ENCODE measurements at places on chromosomes 5 and 9. TPM values are rescaled to one million over a fixed set of nuclear protein-coding genes. Genes with fewer than 3 reads are reported as not detected.

Gene NR6A1
- total RNA-seq: 0.36 TPM

GRCh38 chr5:171494452-171495121, 75.1 kb downstream of the FGF18 start:
- H3K4me3 ChIP-seq: no peak overlapping the region
- H3K4me1 ChIP-seq: peaks cover 14% of the 10 kb centered on the region
- peak; percentile 59 for DNase-seq
- peaks cover 4% of the 10 kb centered on the region for H3K27me3 ChIP-seq
- H3K36me3 ChIP-seq: no peaks in the 10 kb centered on the region

- no peaks in the 10 kb centered on the region for H3K4me1 ChIP-seq
- H3K4me3 ChIP-seq: no peak overlapping the region
- H3K27ac ChIP-seq: no peak overlapping the region
- DNase-seq: no peak
- no peaks in the 10 kb centered on the region for H3K27me3 ChIP-seq
Measured at GRCh38 chr9:26800322-26800721, 92.3 kb downstream of the CAAP1 start.

Gene GZMA
- not detected for total RNA-seq

DNA sequence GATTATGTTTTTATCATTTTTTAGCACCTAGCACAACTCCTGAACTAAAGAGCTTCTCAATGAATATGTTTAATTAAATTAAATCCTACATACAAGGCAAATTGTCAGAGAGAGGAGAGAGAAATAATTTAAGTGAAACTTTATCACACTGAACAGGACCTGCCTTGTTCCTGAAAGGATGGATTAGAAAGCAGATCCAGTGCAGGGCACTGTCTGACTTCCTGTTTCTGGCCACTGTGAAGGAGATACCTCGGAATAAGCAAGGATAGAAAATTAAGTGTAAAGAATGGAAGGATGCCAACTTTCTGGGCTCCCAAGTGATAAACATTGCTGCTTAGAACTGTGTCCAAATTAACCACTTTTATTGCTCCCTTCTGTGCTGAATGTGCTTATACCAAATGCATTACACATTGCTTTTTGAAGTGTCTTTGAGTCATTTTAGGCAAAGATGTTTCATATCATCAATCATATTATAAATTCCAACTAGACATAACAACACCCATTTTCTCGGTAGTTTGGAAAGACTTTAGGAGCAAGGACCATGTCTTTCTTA, 89.1 kb upstream of the SPDL1 start:
- H3K4me3 ChIP-seq: no peak overlapping the region
- no peaks in the 10 kb centered on the region for H3K4me1 ChIP-seq
- no peaks in the 10 kb centered on the region for H3K27me3 ChIP-seq
- no peak overlapping the region for H3K27ac ChIP-seq
- no peaks in the 10 kb centered on the region for H3K36me3 ChIP-seq
- no peak for DNase-seq

- H3K36me3 ChIP-seq: no peaks in the 10 kb centered on the region
- DNase-seq: no peak
- no peak overlapping the region for H3K4me3 ChIP-seq
Measured at GRCh38 chr9:103397868-103398600, 402.9 kb downstream of the CYLC2 start.

DNA sequence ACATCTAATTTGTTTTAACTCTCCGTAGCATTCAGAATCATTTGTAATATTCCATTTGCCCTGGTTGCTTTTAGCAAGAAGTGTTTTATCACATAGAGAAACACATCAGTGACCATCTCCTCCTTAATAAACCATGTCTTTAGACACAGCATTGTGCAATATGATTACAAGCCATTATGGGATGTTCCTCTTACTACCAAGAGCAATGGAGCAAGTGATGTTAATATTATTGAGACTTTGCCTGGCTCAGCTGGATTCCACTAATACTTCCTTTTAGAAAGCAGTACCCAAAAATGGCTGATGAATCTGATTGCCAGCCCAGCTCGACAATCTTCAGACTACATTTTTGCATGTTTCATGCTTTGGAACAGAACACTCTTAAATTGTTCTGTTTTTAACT, 364.2 kb downstream of the OSTF1 start:
- no peaks in the 10 kb centered on the region for H3K27me3 ChIP-seq
- no peaks in the 10 kb centered on the region for H3K4me1 ChIP-seq
- H3K4me3 ChIP-seq: no peak overlapping the region

Gene SV2C
- not detected for total RNA-seq

DNA sequence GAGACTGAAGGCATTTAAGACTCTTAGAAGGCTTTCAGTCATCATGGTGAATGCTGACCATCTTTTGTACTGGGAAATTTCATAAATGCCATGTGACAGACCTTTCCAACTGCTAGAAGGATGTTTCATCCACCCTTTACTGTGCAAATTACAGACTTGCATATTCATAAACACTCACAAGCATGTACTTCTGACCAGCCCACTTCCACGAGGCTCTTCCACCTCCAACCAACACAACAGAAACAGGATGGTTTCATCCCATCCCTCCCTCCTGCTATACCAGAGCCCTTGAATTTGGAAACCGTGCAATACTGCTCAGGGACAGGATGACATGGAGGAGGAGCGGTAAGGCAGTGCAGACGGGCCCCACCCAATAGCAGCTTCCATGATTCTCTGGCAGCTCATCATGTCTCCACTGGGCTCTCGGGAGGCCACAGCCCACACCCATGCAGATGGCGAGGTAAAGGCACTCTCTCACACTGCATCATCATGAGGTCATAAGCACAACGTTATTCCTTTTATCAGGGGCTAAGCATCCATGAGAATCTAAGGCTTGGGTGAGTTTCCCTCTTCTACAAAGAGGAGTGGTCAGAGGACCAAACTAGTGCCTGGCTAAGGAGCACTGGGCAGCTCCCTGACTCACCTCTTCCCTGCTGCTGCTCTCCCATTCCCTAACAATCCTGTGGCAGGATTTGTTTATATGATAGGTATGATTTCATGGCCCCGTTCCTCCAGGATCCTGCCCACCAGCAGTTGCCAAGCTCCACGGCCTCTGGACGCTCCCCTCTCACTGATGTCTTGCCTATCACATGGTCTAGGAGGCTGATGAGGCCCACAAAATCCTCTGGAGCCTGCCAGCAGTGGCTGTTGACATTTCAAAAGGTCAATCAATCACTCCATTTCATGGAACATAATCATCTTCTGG, 94.4 kb upstream of the FSTL4 start:
- H3K4me1 ChIP-seq: no peaks in the 10 kb centered on the region
- H3K4me3 ChIP-seq: no peak overlapping the region
- H3K27me3 ChIP-seq: peaks cover under 1% of the 10 kb centered on the region
- no peak for DNase-seq
- no peak overlapping the region for H3K27ac ChIP-seq

- H3K4me3 ChIP-seq: peak overlapping the region; percentile 22
- H3K27me3 ChIP-seq: no peaks in the 10 kb centered on the region
- peaks cover 8% of the 10 kb centered on the region for H3K4me1 ChIP-seq
- no peaks in the 10 kb centered on the region for H3K36me3 ChIP-seq
- DNase-seq: peak; percentile 88
- peak overlapping the region; percentile 67 for H3K27ac ChIP-seq
Measured at GRCh38 chr9:21605489-21605931, 123.4 kb upstream of the IFNE start.

DNA sequence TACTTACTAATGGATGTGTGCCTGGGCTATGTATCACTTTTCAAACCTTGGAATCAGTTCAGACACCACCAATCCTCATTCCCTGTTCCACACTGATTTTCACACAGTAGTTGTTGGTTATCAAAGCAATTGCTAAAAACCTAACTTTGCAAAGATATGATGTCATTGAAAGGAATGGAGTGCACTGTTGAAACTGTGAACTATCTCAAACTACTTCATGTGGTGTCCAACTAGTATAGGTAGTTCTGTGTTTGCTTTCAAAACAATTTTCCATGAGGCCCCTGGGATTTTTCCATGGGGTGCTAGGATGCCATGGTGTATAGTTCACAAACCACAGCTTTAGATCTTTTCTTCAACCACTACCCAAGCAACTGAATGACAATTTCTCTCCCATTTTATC, 17.8 kb downstream of the INIP start:
- no peaks in the 10 kb centered on the region for H3K27me3 ChIP-seq
- H3K27ac ChIP-seq: no peak overlapping the region
- no peak overlapping the region for H3K4me3 ChIP-seq

DNA sequence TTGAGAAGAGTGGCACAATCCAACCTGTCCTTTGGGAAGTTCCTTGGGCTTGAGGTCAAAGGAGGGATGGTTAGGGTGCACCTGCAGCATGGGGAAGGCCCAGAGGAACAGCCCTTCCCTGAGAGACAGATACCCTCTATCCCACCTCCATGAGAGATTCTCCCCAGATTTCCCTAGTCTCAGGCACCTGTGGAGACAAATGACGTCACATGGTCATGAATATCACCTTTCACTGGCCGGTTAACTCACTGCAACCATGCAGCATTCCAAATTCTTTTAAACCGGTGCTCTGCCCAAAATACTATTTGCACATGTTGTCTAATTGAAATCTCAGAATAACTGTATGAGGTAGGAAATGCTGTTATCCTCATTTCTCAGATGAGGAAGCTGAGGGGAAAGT, 15.6 kb upstream of the TRIO start:
- no peak overlapping the region for H3K4me3 ChIP-seq
- H3K4me1 ChIP-seq: peaks cover 3% of the 10 kb centered on the region
- peaks cover 9% of the 10 kb centered on the region for H3K27me3 ChIP-seq
- no peak for DNase-seq

DNA sequence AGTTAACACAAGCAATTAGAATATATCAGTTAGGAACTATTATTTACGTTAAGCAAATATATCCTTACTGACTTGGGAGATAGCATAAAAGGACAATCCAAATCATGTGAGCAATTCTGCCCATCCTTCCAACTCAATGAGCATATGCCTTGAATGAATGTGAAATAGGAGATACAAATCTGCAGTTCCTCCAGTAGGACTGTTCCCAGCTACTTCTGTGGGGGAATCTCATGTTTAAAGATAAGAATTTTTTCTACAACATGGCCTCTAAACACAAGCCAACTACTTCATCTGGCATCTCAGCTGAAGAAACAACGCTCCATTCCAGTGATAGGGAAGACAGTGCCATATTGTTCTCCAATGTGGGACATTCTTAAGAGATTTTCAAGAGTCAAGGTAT, 110.7 kb upstream of the NIPBL start:
- peaks cover 1% of the 10 kb centered on the region for H3K27me3 ChIP-seq
- H3K4me3 ChIP-seq: no peak overlapping the region
- no peaks in the 10 kb centered on the region for H3K4me1 ChIP-seq
- DNase-seq: no peak

- peak overlapping the region; percentile 48 for H3K27ac ChIP-seq
- no peaks in the 10 kb centered on the region for H3K27me3 ChIP-seq
- H3K4me1 ChIP-seq: peaks cover 25% of the 10 kb centered on the region
Measured at GRCh38 chr5:150468206-150468605, 18.7 kb upstream of the RPS14 start.

DNA sequence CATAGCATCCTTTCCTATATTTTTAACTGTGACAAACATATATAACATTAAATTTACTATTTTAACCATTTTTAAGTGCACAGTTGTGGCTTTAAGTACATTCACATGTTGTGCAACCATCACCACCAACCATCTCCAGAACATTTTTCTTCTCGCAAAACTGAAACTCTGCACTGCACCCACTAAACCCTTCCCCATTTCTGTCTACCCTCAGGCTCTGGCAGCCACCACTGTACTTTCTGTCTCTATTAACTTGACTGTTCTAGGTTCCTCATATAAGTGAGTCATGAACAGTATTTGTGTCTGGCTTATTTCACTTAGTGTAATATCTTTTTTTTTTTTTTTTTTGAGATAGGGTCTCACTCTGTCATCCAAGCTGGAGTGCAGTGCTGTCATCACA, 25.5 kb downstream of the KCNMB1 start:
- H3K4me1 ChIP-seq: no peaks in the 10 kb centered on the region
- no peak for DNase-seq
- H3K36me3 ChIP-seq: no peaks in the 10 kb centered on the region
- no peaks in the 10 kb centered on the region for H3K27me3 ChIP-seq
- H3K4me3 ChIP-seq: no peak overlapping the region

DNA sequence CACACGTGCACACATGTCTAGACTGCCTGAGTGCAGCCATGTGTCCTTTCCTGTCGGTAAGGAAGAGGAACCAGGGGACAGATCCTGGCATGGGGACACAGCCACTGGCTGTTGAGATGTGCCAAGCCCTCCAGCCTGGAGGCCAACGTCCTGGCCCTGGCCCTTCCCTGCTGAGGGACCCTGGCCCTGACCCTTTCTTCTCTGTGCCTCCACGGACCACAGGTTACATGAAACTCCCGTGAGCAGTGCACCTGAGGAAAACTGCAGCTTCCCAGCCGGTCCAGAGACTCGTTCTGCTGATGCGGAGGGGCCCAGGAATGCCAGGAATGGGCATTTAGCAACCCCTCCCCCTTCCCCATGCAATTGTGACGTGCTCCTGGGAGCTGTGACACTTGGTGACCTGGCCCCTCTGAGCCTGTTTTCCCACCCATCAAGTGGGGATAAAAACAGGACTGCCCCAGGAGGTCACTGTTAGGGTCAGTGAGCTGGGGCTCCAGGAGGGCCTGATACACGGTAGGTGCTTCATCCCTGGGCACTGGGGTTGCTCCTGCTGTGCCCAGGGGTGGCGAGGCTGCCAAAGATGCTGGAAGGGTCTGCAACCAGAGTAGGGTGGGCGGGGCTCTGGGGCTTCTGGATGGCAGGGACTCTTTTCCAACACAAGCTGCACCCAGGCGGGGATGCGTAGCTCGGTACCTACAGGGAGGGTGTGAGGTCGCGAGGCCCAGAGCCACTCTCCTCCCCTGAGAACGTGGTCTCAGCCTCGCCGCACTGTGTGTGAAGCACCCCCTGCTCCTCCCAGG, 151.5 kb downstream of the C9orf50 start:
- no peak overlapping the region for H3K4me3 ChIP-seq
- peaks cover 16% of the 10 kb centered on the region for H3K4me1 ChIP-seq
- H3K27me3 ChIP-seq: no peaks in the 10 kb centered on the region
- no peak for DNase-seq

GRCh38 chr9:116450378-116451139, 236.5 kb upstream of the TRIM32 start:
- no peak overlapping the region for H3K4me3 ChIP-seq
- no peaks in the 10 kb centered on the region for H3K36me3 ChIP-seq
- peak; percentile 75 for DNase-seq
- H3K27ac ChIP-seq: peak overlapping the region; percentile 31
- H3K4me1 ChIP-seq: peaks cover 5% of the 10 kb centered on the region

Gene GTF2H2C
- total RNA-seq: 32.8 TPM

GRCh38 chr5:17260549-17260948, 43.1 kb downstream of the BASP1 start:
- DNase-seq: no peak
- H3K4me3 ChIP-seq: no peak overlapping the region
- H3K27me3 ChIP-seq: no peaks in the 10 kb centered on the region
- no peak overlapping the region for H3K27ac ChIP-seq
- H3K4me1 ChIP-seq: peaks cover 23% of the 10 kb centered on the region
